GDM1 (cell line): ENCODE measurements at places on chromosomes 13 and 19.

DNA sequence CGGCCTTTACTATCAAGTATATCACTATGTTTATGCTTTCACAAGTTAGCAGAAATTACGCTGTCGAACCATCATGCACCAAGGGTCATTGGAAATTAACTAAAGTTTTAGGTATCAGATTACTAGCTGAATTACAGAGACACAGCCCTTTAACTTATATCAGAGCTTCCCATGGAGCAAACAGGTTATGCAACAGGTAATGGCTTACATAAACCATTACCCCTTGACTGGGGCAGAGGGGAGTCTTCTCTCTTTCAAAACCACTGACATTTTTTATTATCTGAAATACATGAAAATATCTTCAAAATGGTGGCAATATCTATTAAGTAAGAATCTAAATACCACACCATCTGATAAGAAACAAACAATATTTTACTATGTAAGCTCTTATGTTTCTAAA lies 1692.9 kb upstream of the SLC10A2 start:
- DNase-seq, result no peak

- DNase-seq, result no peak
Observed at GRCh38 chr19:36032251-36033104, at the start of gene CLIP3. TSS of gene CLIP3 (minus strand) at chr19:36032873. CDS start at chr19:36032357, 516 bp downstream.

GRCh38 chr13:27622102-27622820 lies 569 bp downstream of the POLR1D start:
- DNase-seq, result no peak

- no peak for DNase-seq
Observed at GRCh38 chr13:102702965-102703725, 8.3 kb upstream of the METTL21C start.

DNA sequence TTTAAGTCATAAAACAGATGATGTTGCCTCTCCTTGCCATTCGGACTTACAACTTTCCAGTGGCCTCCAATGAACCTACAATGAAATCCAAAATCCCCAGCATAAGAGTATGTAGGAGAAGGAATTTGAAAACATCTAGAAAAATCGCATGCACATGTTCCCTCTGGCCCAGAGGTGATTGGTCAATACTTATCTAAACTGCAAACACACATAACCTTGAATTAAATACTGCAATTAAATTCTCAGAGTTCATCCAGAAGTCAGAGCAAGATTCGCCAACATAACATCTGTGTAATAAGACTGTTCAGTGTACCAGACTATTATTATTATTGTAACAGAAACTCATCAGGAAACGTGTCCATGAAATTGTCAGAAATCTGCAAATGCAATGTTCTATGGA lies 82.2 kb upstream of the USP29 start:
- DNase-seq, result no peak

GRCh38 chr13:92537471-92537870 lies 689.1 kb upstream of the GPC6 start:
- DNase-seq, result no peak

GRCh38 chr19:46408664-46409039 lies 4.7 kb downstream of the CCDC8 start:
- DNase-seq, result no peak

DNA sequence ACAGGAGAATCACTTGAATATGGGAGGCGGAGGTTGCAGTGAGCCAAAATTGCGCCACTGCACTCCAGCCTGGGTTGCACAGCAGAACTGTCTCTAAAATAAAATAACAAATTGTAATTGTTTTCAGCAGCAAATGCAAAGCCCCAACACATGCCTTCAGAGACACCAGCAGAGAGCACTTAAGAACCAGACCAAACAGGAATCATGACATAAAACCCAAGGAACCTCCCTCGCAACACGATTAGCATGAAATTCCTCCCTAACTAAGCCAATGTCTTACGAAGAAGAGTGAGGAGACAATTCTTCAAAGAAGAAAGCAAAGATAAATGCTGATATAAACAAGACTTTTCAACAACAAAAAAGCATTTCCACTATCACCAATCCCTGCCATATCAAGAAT lies 40.1 kb downstream of the PSPC1 start:
- no peak for DNase-seq

DNA sequence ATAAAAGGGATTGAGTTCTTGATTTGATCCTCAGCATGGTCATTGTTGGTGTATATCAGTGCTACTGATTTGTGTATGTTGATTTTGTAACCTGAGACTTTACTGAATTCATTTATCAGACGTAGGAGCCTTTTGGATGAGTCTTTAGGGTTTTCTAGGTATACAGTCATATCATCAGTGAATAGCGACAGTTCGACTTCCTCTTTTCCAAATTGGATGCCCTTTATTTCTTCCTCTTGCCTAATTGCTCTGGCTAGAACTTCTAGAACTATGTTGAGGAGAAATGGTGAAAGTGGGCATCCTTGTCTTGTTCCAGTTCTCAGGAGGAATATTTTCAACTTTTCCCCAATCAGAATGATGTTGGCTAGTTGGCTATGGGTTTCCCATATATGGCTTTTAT lies 27.0 kb downstream of the POMP start:
- DNase-seq, result no peak

DNA sequence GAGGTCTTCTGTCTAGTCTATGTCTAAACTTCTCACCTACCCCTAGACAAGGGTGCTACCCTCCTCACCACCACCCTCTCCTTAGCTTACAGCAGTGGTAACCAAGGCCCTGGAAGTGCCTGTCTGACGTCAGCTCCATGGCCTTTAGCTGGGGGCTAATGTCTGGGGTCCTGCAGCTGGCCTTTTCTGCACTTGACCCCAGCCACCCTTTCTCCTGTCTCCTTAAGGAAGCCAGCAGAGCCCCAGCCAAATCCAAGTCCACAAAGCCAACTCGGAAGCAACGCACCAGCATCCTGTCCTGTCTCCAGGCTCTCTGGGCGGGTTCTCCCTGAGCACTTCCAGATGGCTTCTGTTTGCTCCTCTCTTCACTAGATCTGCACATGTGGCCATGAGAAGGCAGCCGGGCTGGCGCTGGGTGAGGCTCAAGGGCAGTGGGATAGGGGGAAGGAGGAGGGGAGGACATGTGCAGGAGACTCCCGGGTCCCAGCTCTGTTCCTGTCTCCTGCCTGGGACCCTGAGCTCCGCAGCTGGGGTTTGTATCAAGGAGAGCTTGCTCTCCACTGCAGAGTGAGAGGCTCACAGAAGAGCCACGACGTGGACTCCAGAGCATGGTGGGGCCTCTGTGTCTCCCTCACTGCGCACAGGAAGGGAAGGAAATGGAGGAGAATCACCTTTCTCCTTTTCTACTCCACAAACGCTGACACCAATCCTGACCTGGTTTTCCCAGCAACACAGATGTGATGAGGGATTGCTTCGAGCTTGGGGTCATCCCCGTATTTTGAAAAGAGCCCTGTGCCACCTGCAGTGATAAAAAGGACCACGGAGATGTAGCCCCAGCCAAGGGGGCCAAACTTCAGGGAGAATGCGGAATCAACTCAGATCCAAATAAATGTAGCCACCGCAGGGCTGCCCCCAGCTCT lies 204.2 kb downstream of the USP12 start:
- DNase-seq, result no peak

DNA sequence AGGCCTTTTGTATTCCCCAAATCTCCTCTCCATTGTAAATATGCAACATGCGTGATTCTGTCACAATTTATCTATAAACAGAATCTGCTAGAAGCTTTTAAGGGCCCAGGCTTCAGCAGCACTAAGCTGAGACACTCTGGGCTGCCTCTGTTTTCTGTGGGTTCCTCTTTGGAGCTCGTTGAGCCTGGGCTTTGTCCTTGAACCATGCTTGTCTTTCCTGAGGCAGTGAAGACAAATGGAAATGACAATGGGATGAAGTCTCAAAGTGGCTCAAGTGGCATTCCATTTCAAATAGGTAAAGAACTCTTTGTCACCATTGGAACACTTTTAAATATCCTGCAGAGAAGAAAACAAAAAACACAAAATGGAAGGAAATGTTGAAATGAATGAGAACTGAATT lies 40.3 kb downstream of the RASL11A start:
- no peak for DNase-seq

DNA sequence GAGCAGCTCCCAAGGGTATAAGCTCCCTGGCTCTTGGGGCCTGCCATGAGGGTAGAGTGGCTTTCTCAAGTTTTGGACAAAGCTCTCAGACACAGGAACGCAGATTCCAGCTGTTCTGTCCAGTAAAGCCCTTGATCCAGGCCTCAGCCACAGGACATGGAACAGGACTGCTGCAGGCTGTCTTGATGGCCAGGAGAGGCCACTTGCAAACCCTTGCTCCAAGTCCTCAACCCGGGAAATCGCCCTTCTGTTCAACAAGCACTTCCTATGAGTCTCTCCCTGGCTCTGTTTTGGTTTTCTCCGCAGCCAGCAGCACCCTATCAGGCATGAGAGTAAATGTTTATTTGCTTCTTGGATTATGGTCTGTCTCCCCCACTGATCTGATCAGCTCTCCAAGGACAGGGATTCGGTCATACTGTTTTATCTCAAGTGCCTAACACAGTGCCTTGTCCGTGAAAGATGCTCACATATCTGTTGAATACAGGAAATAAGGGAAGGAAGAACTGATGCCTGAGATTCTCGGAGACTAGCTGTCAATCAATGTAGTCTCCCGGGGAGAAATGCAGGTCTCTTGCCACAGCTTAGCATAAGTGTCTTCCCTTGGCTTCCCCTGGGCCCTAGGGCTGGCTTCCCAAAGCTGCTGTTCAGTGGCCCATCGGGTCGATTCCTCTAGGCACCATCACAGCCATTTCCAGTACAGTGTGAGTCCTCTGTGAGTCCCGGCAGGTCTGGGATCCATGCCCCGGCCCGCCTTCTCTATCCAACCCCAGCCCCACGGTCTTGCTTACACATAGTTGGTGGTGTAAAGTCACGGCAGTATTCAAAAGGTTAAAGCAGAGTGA lies 90.8 kb downstream of the TSHZ3 start:
- no peak for DNase-seq

GRCh38 chr19:17389957-17390664 lies 3.9 kb downstream of the CCDC194 start:
- no peak for DNase-seq

GRCh38 chr13:44718467-44718866 lies 142.3 kb upstream of the TSC22D1 start:
- no peak for DNase-seq

GRCh38 chr13:53074114-53074513 lies 45.5 kb downstream of the OLFM4 start:
- no peak for DNase-seq

GRCh38 chr13:30045916-30046704 lies 195.7 kb upstream of the UBL3 start:
- DNase-seq, result no peak

DNA sequence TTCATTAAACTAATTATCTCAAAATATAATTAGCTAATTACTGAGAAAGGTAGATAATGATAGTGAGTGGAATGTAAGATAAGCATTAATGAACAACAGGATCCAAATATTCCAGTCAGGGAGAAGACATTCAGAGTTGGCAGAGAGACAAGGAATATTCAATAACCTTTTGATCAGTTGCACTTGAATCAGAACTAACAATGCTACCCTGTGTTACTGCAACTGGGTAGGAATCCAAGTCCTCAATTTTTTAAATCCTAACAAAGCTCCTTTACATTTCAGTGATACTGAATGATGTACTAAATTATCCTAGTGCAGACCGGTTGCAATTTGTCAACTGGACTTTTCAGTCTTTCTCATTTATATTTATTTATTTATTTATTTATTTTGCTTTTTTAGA lies 107.1 kb upstream of the MIR17HG start:
- DNase-seq, result no peak

DNA sequence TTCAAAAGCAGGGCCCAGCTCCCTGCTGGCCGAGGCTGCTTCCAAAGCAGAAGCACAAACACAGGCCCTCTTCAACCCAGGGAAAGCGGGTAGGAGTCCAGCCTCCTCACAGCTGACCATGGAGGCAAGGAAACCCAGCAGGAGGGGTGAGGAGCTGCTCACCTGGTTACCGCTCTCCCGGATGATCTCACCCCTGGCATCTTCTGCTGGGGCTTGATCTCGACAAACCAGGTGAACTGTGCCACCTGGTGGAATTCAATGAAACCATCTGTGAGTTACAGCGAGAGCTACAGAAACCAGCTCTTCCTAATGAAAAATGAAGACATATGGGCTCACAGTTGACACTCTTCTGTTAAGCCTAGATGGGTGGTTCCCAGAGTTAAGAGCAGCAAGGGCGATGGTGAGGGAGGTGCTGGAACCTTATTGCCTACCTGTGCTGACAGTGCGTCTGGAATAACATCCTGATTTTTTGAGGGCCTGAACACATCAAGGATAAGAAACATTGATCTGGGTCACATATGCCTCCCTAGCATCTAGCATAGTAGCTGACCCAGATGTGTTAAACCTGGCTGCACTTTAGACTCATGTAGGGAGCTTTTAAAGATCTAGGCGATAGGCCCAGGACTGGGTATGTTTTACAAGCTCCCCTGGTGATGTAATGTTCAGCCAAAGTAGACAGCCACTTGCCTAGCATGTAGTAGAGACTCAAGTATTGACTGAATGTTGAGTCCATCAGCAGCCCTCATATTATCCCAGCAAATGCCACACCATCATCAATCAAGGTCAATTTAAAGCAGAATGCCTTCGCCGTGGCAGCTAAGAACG lies 6.1 kb downstream of the DHRS12 start:
- peak; percentile 66 for DNase-seq

- DNase-seq, result no peak
Observed at GRCh38 chr13:44271031-44271455, 102.6 kb upstream of the SERP2 start.

DNA sequence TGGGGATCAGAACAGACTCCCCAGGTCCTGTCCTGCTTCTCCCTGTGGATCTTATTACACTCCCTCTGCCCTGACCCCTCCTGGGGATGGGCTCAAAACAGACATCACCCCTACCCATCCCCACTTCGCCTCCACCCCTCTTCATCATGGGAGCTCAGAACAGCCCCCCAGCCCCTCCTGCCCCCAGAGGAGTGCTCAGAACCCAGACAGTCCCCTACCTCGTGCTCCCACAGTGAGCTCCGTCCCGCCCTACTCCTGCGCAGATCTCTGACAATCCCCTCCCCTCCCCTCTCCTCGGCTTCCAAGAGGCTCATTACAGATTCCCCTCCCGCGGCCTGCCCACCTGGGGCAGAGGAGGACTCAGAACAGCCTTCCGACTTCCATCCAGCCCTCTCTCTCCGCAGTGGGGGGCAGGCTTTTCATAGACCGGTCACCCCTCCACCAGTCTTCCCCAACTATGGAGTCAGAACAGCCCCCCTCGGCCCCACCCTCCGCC lies 6.1 kb downstream of the NXNL1 start:
- DNase-seq, result no peak

- no peak for DNase-seq
Observed at GRCh38 chr19:30223866-30224688, 148.1 kb upstream of the ZNF536 start.
